ENCODE measurements at places on chromosomes 6 and 20.
A peak's percentile ranks its signal among the peaks of the same experiment; 100 is the strongest.

GRCh38 chr6:6405997-6406714, 85.7 kb upstream of the F13A1 start:
- DNase-seq: no peak

- DNase-seq: no peak
These were observed 46.0 kb downstream of the SIRPA start for GRCh38 chr20:1941226-1941625.

DNA sequence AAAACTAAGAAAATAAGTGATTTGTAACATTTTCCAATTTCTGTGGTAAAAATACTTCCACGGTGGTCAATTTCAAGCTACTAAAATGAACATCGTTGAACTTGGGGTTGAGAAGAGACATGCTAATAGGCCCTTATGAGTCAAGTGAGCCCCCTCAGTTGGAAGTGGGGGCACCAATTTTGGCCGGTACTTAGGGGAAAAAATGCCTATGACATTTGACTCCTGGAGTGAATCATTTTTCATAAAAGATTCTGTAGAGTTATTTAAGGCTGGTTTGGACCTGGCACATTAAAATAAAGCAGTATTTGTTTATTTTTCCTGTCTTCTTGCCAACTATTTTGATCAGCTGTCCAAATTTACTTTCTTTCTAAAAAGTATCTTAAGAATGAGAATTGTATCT, 32.4 kb upstream of the CAP2 start:
- DNase-seq: no peak

DNA sequence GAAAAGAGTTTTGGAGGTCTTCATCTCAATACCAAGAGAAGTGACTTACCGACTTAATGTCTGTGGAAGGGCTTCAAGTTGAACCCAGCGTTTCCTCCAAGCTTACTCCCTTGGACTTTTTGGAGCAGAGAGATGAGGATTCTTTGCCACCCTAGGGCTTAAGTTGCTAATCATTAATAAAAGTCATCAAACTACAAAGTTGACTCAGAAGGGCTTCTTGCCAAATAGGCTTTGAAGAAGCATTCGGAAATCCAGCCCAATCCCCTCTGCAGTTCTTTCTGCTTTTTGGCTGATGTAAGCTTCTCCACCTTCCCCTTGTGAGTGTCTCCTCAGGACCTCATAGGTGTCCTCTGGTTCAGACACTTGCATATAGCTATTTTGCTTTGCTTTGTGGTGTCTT, at the start of gene SLC17A3:
SLC17A3 (minus strand) TSS at position 126 of the 400 bp plus-strand sequence. CDS start 5,856 bp downstream, outside the sequence.
- no peak for DNase-seq

GRCh38 chr6:166820483-166820882, 135.9 kb downstream of the RNASET2 start:
- no peak for DNase-seq

GRCh38 chr6:98529364-98529763, 305.0 kb upstream of the POU3F2 start:
- no peak for DNase-seq

DNA sequence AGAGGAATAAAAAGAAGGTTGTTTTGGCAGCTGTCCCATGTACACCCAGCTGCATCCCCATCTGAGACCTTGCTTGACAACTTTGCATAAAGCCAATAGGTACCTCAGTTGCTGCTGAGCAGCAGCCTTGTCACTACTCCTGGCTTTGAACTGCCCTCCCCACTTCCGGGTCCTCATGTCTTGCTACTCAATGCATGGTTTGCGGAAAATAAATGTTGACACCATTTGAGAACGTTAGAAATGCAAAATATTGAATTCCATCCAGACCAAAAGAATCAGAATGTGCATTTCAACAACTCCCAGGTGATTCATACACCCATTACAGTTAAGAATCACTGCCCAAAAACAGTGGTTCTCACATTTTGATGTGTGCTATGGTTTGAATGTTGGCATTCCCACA, 32.9 kb downstream of the GPX5 start:
- no peak for DNase-seq

DNA sequence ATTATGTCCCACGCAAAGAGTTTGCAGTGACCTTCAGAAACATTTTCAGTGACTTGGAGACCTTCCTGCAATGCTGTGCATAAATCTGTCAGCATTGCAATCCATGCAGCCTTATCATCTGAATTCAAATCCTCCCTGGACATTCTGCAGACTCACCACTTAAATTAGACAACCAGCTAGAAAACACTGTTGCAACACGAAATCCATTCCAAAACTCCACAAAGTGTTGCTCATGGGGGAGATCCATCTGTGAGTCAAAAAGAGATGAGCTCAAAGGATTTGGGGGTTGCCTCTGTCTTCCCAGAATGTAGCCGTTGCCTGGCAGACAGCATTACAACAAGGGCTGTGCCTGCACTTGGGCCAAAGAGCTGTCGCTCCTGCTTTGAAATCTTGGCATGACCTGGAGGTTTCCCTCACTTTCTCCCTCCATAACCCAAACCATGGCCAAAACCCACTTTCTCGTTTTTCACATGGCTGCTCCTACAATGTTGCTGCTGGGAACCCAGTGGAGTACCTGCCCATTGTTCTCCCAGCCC, 163.5 kb upstream of the CDYL start:
- DNase-seq: no peak

- peak; percentile 89 for DNase-seq
These were observed 1.1 kb downstream of the ACTL10 start for GRCh38 chr20:33667676-33668465.

DNA sequence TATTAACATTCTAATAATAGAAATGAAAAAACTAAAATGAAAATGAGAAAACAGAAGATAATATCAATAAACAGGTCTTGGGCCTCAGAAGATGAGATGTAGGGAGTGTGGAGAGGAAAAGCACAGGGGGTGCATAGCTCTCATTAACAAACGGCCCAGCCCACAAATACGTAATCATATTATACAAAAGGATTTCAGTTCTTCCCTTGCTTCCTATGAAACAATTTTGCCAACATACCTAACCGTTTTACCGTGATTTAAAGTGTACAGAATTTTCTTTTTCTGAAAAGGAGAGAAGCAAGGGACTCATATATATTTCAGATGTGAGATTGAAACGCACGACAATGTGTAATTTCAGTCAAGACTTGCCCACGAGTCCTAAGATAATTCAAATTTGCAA, 136.0 kb downstream of the HFE start:
- no peak for DNase-seq

GRCh38 chr6:30042476-30042875, 18.6 kb upstream of the POLR1H start:
- no peak for DNase-seq

- DNase-seq: no peak
These were observed 88.8 kb upstream of the HS3ST5 start for GRCh38 chr6:114431641-114432040.

DNA sequence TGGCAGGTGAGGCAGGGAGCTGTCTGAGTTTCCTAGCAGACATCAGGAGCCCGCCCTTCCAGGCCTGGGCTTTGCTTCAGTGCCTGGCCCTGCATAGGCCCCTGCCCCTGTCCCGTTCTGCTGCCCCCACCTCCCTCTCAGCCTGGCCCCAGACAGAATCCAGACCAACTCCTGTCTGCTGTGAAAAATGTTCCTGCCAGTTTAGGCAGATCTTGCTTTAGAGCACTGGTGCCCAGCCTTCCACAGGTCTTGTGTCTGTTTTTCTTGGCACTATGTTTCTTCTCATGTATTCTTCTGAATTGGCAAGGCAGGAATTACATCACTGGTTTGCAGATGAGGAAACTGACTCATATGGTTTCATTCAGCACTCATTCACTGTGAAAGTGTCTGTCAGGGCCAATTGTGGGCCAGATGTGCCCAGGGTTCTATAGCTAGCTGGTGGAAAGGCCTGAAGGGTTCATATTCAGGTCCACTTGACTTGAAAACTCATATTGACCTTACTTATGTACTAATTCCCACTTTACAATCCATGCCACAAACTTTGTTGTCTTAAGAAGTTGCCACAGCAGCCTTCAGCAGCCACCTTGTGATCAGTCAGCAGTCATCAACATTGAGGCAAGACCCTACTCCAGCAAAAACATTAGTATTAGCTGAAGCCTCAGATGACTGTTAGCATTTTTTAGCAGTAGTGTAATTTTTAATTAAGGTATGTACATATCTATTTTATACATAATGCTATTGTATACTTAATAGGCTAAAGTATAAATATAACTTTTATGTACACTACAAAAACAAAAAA, 40.5 kb downstream of the HLA-F start:
- no peak for DNase-seq

GRCh38 chr6:6407071-6407741, 86.7 kb upstream of the F13A1 start:
- DNase-seq: no peak

GRCh38 chr6:9085709-9086070, 650.3 kb upstream of the SLC35B3 start:
- no peak for DNase-seq

DNA sequence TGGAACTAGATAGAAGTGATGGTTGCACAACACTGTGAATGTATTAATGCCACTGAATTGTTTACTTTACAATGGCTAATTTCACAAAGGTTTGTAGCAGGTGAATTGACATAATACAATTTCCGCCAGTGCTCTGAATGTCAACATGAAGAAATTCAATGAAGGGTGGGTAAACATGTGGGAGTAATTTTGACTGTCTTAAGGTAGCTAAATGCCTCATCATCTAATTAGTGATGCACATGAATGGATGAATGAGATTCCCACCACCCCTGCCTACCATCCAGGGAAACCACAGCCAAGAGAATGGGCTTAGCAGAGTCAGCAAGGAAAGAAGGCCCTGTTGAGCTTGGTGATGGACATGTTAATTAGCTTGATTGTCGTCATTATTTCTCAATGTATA, 275.3 kb downstream of the ALDH8A1 start:
- DNase-seq: no peak

DNA sequence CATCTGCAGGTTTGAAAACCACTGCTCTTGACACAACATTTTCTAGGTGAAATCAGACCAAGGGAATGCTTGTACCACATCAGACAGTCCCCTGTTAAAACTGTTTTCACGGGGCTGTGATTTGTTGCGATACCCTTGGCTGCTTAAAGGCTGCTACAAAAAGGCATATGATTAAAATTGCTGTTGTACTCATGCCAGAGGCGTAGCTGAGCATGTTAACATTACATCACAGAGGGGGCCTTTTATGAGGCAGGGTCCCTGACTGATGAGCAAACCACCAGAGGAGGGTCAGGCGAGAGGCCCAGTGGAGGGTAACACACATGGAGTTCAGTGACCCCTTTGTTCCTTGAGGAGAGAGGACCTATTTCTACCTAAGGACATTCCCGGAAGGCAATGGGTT, 70.4 kb upstream of the CDYL start:
- no peak for DNase-seq

GRCh38 chr6:46511320-46511719, 20.1 kb upstream of the RCAN2 start:
- no peak for DNase-seq

GRCh38 chr6:14375930-14376329, 258.4 kb downstream of the CD83 start:
- no peak for DNase-seq

DNA sequence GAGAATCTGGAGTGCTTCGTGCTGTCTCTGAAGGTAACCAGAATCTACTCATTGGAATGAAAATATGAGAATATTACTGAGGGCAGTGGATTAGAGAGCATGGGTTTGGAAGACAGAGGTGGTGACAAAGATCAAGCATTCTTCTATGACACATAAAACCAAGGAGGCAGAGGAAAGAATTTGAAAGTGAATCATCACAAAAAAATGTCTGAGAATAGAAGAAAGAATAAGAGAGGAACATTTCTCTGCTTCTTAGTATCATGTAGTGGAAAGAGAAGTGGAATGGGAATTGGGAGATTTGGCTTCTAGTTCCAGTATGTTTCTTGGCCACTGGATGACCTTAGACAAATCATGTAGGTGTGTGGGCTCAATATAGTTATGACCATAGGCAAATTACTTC, 474.0 kb downstream of the TFAP2B start:
- DNase-seq: no peak

DNA sequence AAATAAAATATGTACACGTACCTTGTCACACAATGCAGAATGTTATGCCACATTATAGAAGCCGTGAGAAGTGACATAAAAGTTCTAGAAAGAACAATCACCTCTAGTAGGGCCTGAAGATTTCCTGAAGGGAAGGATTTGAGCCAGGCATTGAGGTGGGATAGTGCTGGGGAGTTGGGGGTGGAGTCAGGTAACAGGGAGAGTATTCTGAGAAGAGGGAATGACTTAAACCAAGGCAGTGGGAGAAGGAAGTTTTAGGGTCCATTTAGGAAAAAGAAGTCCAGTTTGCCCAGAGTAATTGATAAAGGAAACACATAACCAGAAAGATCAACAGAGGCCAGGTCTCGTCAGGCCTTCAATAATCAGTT, 262.8 kb downstream of the ARHGAP18 start:
- no peak for DNase-seq

- no peak for DNase-seq
These were observed 72.0 kb upstream of the SCGN start for GRCh38 chr6:25579902-25580495.

DNA sequence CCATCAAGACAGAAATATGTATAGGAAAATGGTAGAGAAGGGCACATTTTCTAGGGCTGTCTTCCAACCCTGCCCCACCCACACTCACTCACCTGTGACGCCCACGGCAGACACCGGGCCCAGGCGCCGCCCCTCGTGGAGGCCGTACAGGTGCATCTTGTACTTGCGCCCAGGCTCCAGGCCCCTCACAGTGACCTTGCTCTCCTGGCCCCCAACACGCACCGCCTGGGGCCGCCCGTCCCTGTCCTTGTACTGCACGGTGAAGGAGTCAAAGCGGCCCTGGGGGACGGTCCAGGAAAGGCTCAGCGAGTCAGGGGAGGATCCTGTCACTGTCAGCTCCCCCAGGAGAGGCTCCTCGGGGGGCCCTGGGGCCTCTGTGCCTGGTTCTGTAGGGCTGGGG, 19.8 kb downstream of the CYP21A2 start:
- DNase-seq: no peak

DNA sequence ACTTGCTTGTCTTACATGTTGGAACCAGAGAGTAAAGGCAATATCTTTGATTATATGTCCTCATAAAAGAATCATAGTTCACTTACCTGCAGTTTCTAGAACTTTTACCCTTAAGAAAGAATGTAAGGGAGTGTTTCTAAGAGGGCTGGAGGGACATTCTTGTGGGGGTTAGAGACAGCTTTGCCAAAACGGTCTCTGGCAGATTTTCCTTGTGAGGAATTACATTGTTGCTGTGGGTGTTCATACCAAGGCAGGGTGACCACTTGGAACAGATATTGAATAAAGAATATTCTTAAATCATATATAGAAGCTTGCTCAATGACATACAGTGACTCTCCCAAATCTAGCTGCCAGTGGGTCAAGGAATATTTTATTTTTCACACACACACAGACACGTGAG, 517.6 kb upstream of the SOX4 start:
- DNase-seq: no peak
